ENCODE measurements at places on chromosomes 12 and 14. TPM values are rescaled to one million over a fixed set of nuclear protein-coding genes. Genes with fewer than 3 reads are reported as not detected.
A peak's percentile ranks its signal among the peaks of the same experiment; 100 is the strongest.

GRCh38 chr14:22152903-22153302 is 436.1 kb downstream of the DAD1 start:
- DNase-seq = no peak

- DNase-seq = peak; percentile 18
Measured at GRCh38 chr14:93648440-93649168, 139.7 kb downstream of the PRIMA1 start.

- DNase-seq = no peak
Measured at GRCh38 chr12:106896603-106897002, 59.1 kb upstream of the TMEM263 start.

- DNase-seq = peak; percentile 84
Measured at GRCh38 chr14:56117765-56118610, at the start of gene PELI2. Gene PELI2 (plus strand): TSS chr14:56118411. CDS start chr14:56118661, 250 bp downstream.

DNA sequence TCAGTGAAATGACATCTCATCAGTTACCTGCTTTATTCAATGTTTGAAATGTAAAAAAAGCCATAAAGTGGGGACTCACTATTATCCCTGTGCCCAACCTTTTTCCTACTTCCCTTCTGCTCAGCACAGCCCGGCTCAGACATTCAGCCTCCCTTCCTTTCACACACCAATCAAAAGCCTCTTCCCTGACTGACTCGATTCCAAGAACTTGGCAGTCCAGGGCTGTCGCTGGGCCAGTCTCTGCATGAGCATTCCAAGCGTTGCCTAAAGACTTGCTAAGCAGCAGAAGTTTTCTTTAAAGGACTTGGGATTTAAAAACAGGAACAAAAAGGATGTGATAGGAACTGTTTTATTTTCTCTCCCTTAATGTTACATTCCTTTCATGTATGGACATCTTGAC is 22.7 kb downstream of the ITPR2 start:
- DNase-seq = peak; percentile 95

DNA sequence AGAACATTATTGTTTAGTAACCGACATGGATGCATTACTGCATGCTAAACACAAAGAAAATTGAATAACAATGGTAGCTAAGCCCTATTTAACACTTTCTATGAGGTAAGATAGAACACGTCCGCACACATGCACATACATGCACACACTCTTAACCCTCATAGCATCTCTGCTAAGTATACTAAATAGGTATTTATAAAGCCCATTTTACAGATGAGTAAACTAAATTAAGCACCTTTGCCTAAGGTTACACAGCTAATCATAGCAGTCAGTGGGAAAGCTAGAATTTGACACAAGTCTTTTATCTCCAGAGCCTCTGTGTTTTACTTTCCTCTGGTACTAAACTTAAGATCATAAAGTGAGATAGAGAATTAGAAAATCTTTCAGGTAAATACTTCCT is 435.0 kb downstream of the EGLN3 start:
- DNase-seq = no peak

GRCh38 chr14:101600336-101600890 is 39.1 kb downstream of the DIO3 start:
- DNase-seq = no peak

DNA sequence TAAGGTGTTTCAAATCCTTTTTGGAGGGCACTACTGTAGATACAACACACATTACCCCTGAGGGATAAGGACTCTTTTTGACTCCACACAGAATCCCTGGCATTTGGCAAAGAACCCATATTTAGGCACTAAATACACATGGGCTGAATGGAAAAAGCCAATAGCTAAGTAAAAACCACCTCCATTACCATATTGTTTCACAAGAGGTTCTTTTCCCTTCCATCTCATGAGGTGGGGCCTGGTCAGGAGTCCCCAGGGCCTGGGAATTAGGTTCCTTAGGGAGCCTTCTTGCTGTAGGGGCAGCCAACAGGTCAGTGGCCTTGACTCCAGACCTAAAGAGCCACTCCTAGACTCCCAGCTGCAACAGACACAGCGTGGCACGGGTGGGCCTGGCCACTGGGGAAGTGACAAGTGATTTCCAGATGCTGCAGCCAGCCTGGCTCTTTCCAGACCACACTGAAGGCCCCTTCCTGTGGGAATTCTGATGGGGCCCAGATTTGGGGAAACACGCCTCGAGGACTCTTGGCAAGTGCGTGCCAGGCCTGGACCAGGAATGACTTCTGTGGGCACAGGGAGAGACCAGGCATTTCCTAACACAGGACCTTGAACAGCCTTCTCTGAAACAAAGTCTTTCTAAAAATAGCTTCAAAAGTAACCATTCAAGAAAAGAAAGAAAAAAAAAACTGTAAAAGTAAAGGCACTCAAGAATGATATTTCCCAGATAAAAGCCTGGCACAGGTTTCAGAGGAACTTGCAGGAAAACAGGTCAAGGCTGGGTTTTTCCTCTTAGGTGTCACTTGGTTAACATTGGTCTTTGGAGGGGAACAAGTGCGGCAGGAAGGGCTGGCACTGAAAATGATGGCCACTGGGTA is 18.1 kb downstream of the SSH1 start:
- peak; percentile 53 for DNase-seq

- DNase-seq = no peak
Measured at GRCh38 chr12:48109424-48109823, 3.5 kb upstream of the SENP1 start.

DNA sequence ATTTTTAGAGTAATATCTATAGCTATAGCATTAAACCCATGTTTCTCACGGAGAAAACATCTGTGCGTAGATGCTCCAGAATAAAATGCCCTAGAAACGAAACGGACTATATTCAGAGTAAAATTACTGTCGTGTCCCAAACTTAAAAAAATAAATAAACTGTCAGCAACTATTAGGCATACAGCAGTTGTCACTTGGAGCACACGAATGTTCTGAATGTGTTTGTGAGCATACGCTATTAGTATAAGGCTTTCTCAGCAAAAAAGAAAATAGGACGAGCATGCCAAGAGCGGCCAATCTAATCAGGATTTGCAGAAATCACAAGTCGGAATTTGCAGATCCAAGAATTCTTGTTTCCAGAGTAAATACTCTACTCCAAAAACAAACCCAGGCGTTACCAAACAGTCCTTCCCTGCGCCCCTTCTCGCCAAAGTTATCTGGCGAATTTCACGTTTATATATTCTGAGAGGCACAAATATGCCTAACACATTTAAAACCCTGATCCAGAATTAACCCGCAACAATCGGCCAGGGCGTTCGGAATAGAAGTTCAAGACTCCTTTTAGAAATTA is 836 bp downstream of the PTPN21 start:
- DNase-seq = peak; percentile 38

GRCh38 chr12:70240673-70241072 is 2.6 kb upstream of the CNOT2 start:
- DNase-seq = no peak

- DNase-seq = no peak
Measured at GRCh38 chr14:61756135-61756534, 6.1 kb upstream of the SNAPC1 start.

DNA sequence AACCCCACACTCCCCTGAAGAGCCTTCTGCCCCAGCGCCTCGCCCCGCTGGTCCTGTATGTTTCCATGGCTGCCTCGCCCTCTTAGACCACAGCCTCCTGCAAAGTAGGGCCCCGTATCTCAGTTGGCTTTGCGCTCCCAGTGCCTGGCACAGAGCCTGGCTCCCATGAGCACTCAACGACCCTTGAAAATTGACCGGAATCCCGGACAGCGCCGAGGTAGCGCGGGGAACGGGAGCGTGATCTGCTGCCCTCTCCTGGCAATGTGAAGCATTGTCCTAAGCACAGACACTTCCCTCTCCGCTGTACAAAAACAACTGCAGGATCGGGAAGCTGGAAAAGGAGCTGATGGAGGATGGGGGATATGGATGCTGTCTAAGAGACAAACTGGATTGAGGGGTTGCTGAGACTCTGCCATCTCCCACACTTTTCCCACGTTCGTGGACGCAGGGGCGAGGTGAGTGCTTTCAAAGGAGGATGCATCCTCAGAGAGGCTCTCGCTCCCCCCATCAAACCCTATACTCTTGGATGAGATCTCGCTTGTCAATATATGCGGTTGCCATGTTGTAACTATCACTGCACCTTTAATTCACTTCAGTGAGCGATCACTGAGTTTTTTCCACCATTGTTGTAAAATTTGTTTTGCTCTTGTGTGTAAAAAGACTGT is 10.7 kb upstream of the FKBP4 start:
- DNase-seq = peak; percentile 64

GRCh38 chr12:82866946-82867345 is 180.2 kb downstream of the TMTC2 start:
- no peak for DNase-seq

DNA sequence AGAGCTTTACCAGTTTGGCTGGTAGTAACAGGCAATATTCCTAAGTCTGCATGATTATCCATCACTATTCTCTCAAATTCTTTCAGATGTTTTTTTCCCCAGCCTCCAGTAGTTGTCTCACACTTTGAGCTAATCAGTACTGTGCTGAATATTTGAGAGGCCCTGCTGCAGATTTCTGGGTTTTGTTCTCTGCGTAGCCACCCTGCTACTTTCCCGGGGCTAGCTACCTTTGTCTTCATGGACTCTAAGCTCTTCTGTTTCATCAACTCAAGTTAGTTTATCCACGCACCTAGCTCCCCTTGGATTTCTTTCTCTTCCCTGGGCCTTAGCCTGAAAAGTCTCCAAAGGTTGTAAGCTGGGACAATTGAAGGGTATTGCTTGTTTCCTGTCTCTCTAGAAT is 73.0 kb downstream of the FUT8 start:
- DNase-seq = no peak

DNA sequence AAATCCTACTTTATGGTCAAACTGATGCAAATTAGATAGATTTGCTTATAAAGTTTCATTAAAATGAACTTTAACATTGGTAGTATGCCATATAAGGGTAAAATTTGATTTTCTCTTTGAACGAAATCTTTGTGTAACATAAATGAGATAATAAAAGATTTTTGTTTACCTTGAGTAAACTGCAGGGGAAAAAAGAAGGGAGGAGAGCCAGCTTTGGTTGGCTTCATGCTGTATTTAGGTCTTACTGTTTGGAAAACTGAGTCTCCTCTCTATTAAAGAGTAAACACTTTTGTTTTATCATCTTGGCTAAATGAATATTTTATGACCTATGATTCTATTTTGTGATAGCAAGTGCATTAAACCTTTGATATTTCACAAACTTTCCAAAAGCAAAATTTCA is 267.6 kb downstream of the IPO8 start:
- DNase-seq = no peak

GRCh38 chr14:95619785-95620417 is 66.3 kb upstream of the TCL1B start:
- DNase-seq = no peak

- no peak for DNase-seq
Measured at GRCh38 chr12:116853507-116853906, 27.7 kb downstream of the HRK start.

DNA sequence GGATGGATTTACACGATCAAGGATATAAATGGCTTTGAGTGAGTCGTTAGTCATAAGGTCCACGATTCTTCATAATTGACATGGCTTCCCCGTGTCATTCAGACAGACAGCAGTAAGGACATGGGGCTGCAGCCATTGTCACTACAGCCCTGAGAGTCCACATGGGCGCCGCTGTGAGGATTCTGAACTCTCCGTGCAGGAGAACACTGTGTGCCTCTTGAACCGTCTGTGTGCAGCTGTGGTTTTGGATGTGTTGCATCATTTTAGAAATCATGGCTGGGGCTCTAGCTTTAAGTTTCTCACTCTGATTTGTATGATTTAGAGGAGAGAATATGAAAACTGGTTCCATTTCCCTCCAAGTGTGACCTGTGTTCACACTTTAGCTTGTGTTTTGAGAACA is 47.2 kb downstream of the NPAS3 start:
- no peak for DNase-seq

- DNase-seq = no peak
Measured at GRCh38 chr12:18683327-18684013, 54.3 kb downstream of the PLCZ1 start.

- DNase-seq = no peak
Measured at GRCh38 chr14:32679927-32680612, 258.6 kb upstream of the NPAS3 start.

DNA sequence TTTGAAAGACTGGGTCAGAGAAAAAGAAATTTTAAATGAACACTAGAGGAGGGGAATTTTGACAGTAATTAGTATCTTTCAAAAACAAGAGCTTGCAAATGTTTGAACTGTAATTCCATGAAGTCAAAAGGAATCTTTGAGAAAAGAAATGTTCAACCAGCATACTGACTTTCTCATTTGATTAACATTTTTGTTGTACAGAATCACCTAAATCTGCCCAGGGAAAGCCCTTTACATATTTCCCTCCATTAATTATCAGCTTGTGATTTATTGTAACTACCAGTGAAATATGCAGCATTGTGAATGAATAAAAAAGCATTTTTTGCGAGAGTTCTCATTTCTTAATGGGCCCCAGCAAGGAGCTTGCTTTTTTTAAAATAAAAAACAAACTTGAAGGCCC is 61.2 kb upstream of the CCDC91 start:
- DNase-seq = no peak

- DNase-seq = no peak
Measured at GRCh38 chr12:115698257-115698656, 579.2 kb downstream of the MED13L start.

- no peak for DNase-seq
Measured at GRCh38 chr14:72366619-72367018, 434.4 kb downstream of the RGS6 start.

DNA sequence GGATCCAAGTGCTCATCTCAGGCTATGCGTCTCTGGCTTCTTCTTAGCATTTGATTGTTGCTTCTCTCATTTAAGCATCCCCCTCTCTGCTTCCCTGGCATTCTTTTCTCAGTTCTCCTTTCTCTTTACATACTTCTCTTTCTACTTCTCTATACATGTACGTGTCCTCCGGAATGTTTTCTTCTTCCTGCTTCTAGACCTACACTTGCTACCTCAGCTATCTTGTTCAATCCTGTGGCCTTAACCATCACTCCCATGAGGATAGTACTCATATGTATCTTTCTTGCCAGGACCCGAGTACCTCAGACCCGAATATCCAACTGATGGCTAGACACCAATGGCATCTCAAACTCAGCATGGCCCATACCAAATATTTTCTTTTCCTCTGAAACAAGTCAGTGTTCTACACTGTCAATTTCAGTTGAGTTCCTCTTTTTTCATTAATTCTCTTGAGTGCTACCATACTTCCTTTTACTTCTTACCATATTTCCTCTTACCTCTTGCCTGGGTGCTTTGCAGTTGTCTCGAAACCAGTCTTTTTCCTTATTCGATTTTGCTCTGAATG is 115.1 kb upstream of the SLC38A2 start:
- DNase-seq = peak; percentile 7

GRCh38 chr14:75342762-75343599 is 64.4 kb downstream of the FOS start:
- no peak for DNase-seq

- no peak for DNase-seq
Measured at GRCh38 chr12:92365333-92365732, 219.7 kb upstream of the BTG1 start.

GRCh38 chr14:88297306-88297705 is 25.8 kb downstream of the KCNK10 start:
- DNase-seq = no peak

Gene OR6C68
- total RNA-seq = not detected

Gene CYP27B1
- not detected for total RNA-seq

Gene LBHD2
- not detected for total RNA-seq

Gene TMPRSS12
- 1.9 TPM for total RNA-seq

Gene FAM181A
- not detected for total RNA-seq

Gene TAS2R13
- total RNA-seq = 5.3 TPM

Gene TPH2
- 3.9 TPM for total RNA-seq

Gene SLCO1B1
- total RNA-seq = not detected

Gene ZNF891
- 9.1 TPM for total RNA-seq

Gene NGDN
- total RNA-seq = 43.3 TPM

Gene SLC17A8
- 1.7 TPM for total RNA-seq

Gene MBD6
- 1.9 TPM for total RNA-seq

Gene FAR2
- total RNA-seq = 26.0 TPM

Gene GALNT16
- 0.96 TPM for total RNA-seq
